NCI-H1436 (cell line): ENCODE measurements at places on chromosomes 2 and 18.

DNA sequence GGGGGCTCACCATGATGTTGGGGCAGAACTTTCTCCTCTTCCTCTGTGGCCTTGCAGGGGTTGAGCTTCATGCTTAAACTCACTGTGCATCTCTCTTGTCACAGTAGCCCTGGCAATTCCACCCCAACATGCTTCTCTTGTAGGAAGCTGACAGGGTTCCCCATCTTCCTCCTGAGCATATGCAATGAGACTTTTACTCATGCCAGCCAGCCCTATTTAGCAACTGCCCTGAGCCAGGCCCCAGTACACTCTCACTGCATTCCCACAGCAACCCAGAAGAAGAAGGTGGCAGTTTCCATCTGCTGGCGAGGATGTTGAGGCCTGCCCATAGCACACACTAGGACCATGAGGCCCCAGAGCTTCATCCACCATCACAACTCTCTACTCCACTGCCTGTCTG, 72.2 kb upstream of the TEX51 start:
- DNase-seq = no peak

- no peak for DNase-seq
Measured at GRCh38 chr2:121136323-121136722, 148.7 kb downstream of the TFCP2L1 start.

DNA sequence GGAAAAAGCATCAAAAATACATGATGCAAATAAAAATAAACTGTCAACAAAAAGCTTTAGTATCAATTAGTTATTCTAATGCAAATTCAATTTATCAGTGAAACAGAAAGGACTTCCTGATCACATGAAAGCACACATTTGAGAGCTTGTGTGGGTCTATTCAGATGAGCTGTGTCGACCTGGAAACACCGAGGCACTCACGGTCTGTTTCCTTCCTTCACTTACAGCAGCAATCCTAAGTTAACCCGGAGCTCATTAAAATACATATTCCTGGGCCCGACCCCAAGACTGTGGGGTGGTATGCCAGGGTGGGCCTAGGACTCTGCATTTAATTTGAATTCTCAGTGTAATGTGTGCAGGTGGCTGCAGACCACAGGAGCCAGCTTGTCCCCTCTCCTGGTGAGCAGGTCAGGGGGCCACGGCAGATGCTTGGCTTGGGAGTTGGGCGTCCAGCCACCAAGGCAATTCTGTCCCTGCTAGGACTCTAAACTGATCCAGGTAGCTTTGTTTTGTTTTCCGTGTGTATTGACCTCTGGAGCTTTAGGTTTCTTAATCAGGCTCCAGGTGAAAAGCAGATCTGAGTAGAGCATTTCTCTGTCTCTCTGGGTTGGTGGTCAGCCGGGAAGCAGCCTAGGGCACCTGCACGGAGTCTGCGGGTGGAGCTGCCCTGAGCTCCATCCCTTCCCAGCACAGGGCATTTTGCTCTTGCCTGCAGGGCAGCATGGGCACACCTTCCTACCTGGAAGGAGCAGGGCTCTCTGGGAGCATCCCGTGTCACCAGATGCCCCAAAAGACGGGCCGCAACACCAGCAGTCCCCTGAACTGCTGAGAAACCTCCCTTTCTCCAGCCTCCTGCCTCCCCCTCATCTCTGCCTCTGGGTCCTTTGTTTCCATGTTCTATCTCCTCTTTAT, 9.0 kb downstream of the MBP start:
- no peak for DNase-seq

- DNase-seq = no peak
Measured at GRCh38 chr18:45458033-45458432, 157.2 kb upstream of the SLC14A2 start.

DNA sequence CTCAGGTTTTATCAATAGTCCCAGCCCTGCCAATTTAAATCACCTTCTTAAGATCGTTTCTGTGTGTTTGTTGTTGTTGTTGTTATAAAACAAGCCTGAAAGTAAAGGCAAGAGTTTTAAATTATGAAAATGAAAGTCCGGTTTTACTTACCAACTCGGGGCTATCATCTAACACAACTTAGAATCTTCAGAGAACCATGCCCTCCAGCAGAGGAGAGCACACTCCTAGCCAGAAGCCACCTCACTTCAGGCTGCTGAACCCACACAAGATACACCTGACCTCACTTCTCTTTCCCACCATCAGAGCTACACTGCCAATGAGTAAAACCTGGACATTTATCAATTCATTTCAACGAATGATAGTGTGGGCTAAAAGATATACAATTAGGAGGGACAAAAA, 335.2 kb downstream of the IRS1 start:
- no peak for DNase-seq

- no peak for DNase-seq
Measured at GRCh38 chr18:9869715-9870430, 15.9 kb upstream of the TXNDC2 start.

GRCh38 chr18:10497206-10497749, 28.5 kb upstream of the NAPG start:
- no peak for DNase-seq

DNA sequence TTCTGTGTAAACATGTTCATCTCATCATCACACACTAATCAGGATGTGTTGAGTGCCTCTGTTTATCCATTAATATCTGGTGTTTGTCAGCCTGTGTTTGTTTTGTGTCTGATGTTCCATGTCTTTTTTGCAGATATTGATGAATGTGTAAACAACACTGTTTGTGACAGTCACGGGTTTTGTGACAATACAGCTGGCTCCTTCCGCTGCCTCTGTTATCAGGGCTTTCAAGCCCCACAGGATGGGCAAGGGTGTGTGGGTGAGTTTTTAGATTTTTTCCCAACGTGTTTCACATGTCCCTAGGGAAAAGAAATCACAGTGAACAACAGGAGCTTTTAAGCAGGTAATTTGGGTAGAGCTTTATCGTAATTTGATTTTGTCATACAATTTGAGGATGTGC, 133.7 kb upstream of the RASGRP3 start:
- DNase-seq = no peak

- DNase-seq = no peak
Measured at GRCh38 chr18:49647496-49648168, 85.8 kb downstream of the LIPG start.

GRCh38 chr2:181999911-182000310, 14.3 kb downstream of the PPP1R1C start:
- no peak for DNase-seq

DNA sequence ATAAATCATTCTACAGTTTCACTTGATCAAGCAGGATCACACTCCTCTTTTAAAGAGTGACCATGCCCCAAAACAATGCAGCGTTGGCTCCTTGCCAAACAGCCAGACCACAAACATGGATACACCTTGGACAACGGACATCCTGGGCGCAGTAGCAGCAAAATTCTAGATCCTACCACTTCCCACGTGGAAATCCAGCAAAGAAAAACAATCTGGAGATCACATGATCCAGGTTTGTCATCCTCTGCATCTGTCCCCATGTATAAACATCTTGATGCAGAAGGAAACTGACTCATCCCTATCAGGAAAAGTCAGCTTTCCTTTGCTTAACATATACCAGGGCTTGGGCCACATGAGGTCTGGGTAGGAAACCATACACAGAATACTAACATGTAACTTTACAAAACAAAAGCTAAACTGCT, 53.1 kb downstream of the ZNF521 start:
- no peak for DNase-seq

DNA sequence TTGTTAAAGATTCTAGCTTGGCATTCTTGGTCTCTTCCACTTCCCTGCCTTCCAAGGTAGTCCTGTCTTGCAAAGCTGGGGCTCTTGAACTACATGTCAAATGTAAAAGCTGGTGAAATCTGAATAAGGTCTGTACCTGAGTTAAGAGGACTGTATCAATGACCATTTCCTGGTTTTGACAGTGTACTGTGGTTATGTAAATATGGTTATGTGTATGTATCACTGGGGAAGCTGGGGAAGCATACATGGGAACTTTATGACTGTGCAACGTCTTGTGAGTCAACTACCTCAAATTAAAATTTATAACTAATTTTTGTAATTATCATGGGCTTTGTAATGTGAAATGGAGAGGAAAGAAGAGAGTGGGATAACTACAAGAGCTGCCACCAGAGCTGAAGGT, 81.7 kb downstream of the COL4A4 start:
- no peak for DNase-seq

GRCh38 chr2:24421668-24422067, 61.3 kb upstream of the ITSN2 start:
- DNase-seq = peak; percentile 48

GRCh38 chr2:170267071-170267470, 89.1 kb downstream of the MYO3B start:
- no peak for DNase-seq

DNA sequence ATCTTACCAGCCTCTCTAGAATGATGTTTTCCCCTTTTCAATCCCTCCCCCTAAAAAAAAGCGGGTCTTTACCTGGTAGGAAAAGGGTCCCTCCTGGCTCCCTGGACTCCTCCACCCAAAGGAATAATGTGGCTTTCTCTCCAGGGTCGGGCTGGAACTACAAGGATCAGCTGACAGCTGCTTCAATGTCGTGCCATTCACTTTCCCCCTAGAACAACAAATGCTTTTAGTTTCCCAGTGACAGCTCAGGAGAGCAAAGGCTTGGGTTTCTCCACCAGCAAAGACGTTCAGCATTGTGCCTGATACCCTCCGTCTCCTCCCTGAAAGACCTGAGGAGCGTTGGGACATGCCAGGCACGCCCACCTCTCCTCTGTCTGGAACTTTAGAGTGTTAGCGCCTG, 173.8 kb upstream of the SIX3 start:
- no peak for DNase-seq

DNA sequence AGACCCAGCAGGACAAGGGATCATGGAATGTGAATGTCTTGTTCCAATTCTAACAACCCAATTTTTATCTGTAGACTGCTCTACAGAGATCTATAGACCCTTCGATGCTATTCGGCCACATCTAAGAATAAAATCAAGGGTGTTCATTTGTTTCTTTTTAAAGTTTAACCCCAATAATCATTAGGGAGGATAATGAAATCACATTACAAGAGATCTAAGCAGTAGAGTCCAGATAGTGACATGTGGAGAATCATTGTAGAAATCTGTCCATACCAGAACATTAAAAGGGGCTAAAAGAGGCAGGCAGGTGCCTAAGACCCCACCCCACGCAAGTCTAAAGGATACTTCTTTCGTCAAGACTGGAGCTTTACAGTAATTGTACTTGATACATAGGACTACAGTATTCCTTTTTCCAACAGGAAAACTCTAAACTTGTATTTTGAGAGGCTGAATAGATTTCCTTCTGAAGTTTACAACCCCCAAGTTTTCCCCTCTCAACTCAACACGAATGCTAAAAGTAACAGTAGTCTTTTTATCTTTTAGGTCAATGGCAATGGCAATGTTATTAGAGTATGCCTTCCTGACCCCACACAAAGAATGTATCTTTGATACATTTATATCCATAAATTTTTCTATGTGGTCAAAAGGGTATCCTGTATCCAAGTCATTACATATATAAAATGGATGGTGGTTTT, 183.7 kb downstream of the TCF4 start:
- DNase-seq = no peak

- DNase-seq = no peak
Measured at GRCh38 chr2:138293045-138293444, 208.5 kb upstream of the SPOPL start.

GRCh38 chr18:50695431-50696176, 124.2 kb downstream of the MRO start:
- no peak for DNase-seq

DNA sequence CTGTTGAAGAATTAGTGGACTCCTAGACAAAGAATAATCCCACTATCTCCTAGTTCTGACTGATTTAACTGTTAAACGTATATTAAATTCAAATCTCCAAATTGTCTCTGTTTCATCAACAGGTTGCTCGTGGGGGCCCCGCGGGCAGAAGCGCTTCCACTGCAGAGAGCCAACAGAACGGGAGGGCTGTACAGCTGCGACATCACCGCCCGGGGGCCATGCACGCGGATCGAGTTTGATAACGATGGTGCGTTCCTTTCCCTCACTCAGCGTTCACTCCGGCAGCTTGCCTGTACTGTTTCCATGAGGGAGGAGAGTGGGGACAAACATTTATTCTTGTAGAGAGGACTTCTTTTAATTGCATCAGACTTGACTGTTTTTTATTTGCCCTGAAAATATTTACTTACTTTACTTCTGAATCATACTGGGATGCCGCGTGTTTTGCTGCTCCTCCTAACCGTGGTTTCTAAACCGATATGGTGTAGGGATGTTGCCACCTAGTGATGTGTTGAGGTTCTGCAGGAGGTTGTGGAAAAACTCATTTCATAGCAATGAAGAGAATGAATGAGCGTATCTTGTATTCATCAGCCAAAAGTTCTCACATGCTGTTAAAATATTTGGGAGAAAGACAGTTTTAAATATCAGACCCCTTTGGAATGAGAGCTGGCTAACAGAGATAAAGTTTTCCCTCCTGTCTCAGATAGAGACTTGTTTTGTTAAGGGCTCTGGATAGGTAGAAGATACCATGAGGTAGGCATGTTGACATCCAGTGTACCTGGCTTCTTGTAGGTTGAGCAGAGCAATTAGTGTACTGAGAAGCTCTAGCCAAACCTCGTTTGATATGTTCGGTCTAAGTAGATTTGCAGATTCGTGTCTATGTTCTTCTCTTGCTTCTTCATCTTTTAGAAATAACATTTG, 38.3 kb downstream of the ITGA6 start:
- DNase-seq = peak; percentile 72

- no peak for DNase-seq
Measured at GRCh38 chr2:158997037-158997790, 28.8 kb downstream of the TANC1 start.

DNA sequence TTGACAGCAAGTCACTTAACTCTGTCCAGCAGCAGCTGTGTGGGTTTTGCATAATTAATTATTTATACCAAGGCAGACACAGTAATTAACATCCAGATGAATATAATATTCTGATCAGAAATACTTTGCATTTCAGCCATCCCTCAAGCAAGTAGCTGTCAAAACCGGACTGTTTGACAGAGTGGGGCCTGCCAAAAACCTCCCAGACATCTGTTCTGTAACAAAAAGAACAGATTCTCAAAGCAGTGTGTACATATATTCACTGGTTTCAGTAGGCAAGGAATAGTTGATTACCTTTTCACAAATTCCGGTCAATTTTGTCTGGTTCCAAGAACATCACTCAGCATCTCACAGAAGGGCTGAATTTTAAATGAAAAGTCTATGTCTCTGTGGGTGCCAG, 291.6 kb downstream of the CMPK2 start:
- DNase-seq = no peak

DNA sequence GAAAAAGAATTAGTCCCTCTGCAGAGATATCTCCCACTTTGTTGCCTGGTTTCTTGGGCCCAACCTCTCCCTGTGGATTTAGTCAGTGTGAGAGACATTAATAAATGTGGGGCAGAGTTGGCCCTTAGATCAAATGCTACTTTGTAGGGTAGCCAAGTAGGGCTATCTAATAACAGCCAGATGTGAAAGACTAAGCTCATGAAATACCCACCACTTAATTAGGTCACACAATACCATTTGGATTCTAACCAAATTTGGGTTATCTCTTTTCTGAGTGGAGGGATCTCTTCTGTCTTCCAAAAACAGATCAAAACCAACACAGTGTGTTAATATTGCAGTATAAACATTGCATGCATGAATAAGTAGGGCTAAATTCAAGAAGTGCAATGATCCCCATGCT, 626.8 kb upstream of the ZEB2 start:
- DNase-seq = no peak

GRCh38 chr2:226057914-226058313, 658.4 kb downstream of the NYAP2 start:
- DNase-seq = no peak
